BE2C (cell line): ENCODE measurements at places on chromosomes 5 and 9.

DNA sequence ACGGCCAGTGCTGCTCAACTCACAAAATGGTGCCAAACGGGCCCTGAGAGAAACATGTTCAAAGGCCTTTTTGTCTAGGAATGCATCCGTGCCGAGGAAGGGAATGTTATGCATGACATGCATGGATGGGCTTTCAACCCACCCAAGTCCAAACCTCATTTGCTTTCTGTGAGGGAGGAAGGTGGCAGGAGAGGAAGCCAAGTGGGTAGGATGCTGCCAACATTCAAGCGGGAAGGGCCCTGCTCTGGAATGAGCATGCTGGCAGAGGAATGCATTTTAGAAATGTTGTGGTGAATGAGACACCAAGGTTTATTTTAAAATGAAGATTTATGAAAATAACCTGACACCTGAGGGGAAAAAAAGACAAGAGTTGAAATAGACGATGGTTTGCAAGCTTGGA, 479.1 kb downstream of the CCDC171 start:
- no peak for DNase-seq

DNA sequence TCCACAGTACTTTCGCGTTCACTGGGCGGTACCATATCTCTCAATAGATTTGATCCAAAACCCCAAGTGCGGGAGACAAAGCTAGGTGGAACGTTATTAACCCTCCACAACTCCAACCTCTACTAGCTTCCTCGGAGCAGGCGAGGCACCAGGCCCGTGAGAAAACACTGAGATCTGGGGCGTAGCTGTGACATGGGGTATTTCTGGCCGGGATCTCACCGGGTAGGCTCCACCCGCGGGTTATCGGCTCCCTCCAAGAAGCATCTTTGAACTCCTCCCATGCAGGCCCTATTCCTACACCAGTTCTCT, 350 bp upstream of the SLC25A46 start:
- no peak for DNase-seq

DNA sequence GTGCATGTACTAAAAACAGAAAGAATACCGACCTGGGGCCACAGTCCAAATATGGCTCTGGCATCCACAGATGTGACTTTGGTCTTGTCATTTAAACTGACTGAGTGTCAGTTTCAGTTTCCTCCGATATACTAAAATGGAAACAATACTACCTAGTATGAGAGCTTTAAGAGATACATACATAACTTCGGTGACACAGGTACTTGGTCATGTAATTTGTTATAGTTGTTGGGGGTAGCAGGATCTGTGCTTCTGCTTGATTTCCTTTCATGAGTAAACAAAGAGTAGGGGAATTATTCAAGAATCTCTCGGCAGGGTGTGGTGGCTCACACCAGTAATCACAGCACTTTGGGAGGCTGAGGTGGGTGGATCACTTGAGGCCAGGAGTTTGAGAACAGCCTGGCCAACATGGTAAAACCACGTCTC, 32.1 kb downstream of the MTMR12 start:
- DNase-seq, result no peak

- DNase-seq, result no peak
Measured at GRCh38 chr5:9375756-9376155, 170.1 kb downstream of the SEMA5A start.

- DNase-seq, result no peak
Measured at GRCh38 chr9:131744171-131744719, 4.4 kb upstream of the RAPGEF1 start.

DNA sequence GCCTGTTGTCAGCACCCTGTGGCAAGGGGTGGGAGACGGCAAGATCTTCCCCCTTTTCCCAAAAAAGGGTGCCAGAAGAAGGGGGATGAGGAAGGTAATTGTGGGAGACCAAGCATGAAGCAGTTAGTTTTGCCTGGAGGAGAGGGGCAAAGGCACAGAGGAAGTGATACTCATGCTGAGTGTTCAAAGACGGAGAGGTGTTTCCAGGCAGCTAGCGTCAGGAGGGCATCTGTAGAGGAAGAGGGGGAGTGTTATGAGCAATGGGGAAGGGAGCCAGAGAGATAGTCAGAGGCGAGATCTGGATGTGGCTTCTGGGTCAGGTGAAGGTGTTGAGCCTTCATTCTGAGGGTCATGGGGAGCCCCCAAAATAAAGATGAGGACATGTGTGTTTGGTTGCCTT, 26.9 kb upstream of the ADAM19 start:
- DNase-seq, result no peak

- DNase-seq, result peak; percentile 44
Measured at GRCh38 chr5:105587963-105588662, 2025.5 kb upstream of the NUDT12 start.

- no peak for DNase-seq
Measured at GRCh38 chr5:11012295-11012694, 251.3 kb upstream of the DAP start.

DNA sequence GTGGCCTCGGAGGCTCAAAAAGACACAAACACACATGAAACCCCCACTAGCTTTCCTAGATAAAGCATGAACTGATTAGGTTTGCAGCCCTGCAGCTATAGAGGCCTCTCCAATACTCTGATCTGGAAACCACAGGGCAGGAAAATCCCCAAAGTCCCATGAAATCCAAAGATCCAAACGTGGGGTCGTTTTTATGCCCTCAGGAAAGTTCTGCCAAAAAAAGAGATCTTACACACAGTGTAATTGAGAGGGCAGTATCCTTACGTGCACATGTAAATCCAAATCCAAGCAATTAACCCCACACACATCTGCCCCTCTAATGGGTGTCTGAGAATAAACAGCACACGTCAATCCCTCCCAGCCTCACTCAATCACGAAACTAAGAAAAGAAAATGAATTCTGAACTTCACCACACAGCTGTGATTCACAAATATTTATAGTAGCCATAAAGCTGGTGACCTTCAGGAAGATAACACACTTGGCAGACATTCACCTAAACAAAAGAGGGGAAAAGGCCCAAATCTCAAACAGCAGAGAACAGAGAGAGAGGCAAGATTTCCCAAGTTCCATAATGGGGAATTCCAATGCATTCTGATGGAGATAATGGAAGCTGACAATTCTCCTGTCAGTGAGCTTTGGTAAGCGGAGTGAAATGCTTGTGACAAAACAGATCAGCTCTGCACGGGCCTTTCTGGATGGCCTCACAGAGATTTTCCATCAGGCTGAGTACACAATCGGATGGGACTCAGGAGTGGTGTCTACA, 114.2 kb downstream of the SEMA5A start:
- no peak for DNase-seq

DNA sequence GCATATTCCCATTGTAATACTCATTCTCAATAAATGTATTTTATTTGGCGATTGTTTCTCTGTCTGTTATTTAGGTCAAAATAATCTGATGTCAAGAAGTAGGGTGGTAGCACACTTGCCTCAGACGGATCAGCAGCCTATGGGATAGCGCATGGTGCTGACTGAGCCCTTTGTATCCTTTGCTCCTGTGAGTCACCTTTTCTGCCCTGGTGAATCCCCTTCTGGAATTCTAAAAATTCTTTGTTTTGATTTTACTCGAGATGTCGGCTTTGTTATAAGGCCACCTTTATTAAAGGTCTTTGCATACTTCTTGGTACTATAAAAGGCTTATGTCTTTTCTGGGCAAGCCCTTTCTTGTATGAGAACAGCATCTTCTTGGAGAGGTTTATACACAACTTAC, 1187.8 kb downstream of the CDH9 start:
- DNase-seq, result no peak

DNA sequence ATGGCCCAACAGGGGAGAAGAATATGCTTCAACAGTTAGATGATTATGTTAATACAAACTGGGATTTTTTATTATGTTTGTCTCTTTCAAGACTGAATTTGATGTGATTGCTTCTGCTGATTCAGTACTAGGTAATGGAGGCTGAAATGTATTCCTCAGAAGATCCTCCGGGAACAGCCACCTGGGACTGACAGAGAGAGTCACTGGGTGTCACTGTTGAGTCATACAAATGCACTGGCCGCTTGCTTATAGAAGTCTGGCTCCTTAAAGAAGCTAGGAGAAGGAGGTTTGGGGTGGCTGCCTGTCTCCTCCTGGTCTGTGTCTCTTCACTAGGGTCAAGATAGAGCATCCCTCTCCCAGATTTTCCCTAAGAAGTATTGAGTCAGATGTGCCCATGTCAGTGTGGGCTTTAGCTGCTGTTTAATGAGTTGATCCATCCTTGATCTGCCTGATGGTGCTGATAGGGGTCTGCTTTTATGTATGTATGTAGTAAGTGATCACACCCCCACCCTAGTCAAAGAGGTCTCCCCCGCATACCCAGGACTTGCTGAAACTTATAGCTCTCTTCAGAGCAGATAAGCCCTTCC, 773.4 kb downstream of the BRINP1 start:
- no peak for DNase-seq

- no peak for DNase-seq
Measured at GRCh38 chr9:71747576-71747975, 20.7 kb downstream of the CEMIP2 start.

DNA sequence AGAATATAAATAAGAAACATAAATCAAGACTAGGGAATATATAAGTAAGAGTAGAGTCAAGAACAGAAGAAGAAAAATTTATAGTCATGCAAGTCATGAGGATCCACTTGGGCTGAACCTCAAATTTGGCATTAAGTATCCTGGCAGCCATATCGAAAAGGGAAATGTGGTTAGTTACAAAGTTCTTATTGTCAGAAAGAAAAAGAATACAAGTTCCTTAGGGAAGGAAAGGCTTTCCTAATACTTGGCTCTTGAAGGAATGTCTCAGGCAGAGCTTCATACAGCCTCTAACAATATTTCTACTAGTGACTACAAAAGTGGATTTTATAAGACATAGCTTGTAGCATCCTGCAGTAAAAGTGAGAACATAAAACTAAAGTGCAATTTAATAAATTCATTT, 45.4 kb downstream of the TMEM252 start:
- no peak for DNase-seq

GRCh38 chr5:33475706-33476105, 34.9 kb downstream of the TARS1 start:
- DNase-seq, result no peak

DNA sequence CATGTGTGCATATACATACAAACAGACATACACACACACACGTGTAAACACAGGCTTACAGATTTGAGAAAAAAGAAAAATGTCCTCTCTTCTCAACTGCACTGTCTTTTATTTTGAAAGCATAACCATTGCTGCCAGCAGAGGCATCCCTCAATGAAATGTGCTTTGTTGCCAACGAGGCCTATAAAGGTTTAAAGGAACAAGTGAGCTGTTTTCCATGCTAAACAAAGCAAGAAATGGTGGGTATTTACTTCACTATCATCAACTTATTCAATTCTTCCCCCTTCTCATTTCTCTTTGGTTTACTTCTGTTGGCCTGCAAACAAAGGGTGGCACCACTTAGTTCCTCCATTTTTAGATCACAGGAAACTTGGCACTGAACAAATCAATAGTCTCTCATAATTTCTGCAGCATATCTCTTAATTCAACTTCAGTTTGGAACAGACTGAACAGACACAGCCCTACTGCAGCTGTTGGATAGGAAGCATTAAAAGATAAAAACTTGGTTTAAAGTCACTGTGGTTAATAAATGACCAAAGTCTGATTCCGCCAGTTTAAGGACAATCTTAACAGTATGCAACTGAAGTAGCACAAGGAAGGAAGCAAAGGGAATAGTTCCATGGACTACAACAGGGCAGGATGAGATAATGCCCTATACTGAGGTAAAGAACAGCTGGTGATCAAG, 21.7 kb downstream of the TTC33 start:
- DNase-seq, result no peak

- DNase-seq, result no peak
Measured at GRCh38 chr5:11468334-11469039, 435.8 kb downstream of the CTNND2 start.

DNA sequence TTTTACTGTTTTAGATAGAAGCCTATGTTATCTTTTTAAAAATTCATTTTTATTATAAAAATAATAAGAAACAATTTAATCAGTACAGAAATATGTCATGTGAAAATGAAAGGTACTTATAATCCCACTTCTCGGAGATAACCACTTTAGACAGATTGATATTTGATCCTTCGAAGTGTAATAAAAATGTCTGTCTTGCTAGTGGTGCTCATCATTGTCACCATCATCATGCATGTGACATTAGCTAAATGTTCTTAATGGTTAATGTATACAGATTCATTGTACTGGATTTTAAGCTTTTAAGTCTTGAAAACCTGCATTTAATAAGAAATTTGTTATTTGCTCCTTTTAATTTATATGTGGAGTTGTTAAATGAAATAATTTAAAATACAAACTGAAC, 30.1 kb upstream of the FAM120AOS start:
- no peak for DNase-seq

DNA sequence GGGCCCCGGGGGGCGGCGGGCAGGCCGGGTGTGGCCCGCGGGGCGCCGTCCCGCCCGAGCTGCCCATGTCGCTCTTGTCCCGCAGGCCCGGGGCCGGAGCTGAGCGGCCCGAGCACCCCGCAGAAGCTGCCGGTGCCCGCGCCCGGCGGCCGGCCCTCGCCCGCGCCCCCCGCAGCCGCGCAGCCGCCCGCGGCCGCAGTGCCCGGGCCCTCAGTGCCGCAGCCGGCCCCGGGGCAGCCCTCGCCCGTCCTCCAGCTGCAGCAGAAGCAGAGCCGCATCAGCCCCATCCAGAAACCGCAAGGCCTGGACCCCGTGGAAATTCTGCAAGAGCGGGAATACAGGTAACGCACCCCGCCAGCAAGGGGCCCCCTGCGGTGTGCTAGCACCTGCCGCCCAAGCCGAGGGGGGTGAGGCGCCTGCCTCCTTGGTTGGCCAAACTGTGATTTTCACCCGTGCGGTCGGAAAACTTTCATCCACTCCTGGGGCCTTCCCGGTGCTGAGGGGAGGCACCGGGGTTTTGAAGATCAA, 32.1 kb downstream of the SMARCA2 start:
- DNase-seq, result no peak

- DNase-seq, result peak; percentile 78
Measured at GRCh38 chr9:91714020-91714806, 235.8 kb downstream of the ROR2 start.

DNA sequence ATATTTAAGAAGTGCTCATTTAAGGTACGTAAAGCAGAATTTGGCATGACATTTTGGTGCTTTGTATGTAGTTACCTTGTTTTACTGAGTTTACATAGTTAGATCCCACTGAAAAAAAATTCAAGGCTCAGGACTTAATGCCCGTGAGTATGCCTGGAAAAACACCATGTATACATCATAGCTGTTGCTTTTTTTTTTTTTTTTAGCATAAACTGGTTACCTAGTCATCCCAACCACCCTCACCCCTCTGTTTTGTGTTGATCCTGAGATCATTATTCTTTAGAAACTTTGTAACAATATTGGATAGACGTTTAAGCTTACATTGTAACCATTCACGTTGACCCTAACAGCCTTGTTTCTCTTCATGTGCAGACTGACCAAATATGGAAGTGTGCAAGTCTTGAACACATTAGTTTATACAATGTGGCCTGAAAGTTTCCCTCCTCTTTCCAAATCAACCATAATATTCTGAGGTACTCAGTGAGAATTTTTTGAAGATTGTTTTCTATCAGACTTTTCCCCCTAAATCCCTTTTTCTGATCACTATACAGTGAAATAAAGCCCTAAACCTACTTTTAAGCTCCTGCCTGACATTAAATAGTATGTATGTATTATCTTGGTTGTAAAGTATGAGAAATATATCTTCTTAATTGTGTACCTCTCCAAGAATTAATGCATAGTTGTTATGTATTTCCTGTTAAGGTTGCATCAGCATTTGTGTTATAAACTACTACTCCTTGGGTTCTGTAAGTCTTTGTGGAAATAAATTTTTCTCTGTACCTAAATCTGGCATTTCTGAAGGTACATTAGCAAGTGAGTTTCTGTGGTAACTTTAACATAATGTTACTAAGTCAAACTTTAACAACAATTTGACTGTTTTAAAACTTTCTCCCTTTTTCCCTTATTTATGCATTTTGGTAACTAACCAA, 4.4 kb downstream of the RABGAP1 start:
- no peak for DNase-seq

GRCh38 chr9:96327694-96328352, 25.8 kb upstream of the HSD17B3 start:
- peak; percentile 47 for DNase-seq
